Activated naive CD8-positive, alpha-beta T cell treated with anti-CD3 and anti-CD28 coated beads for 36 hours (primary cell): ENCODE measurements at places on chromosomes 1 and 21.

DNA sequence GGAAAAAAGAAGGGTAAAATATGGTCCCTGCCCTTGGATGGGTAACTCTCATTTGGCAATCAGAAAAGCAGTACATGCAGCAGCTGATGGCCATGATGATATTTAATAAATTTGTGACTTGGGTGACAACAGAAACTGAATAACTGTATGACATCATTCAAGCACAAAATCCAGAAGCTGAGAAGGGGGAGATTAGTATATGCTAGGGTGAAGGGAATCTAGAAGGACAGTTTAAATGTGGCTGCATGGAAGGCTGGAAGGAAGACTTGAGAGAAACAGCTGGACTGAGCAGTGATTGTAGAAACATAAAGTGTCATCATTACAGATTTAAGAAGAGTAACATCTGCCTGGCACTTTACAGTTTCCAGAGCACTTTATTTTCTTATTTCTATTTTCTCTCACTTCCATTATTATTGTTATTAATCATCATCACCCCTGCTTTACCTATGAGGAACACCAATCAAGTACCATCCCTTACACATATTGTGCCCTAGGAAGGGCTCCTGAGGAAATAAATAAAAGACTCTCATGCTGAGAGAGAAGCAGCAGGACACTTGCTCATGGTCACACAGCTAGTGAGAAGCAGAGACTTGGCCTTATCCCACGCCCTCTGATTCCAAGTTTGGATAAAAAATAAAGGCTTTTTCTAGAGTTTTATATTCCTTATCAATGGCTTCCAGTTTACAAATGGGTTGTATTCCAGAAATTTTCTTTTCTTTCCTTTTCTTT is 207.2 kb downstream of the PBX1 start:
- no peaks in the 10 kb centered on the region for H3K36me3 ChIP-seq
- no peak overlapping the region for H3K4me3 ChIP-seq
- H3K27ac ChIP-seq: no peak overlapping the region
- no peaks in the 10 kb centered on the region for H3K27me3 ChIP-seq
- DNase-seq: no peak

GRCh38 chr1:21118167-21118566 is 58.5 kb downstream of the EIF4G3 start:
- H3K36me3 ChIP-seq: peaks cover 13% of the 10 kb centered on the region
- H3K4me3 ChIP-seq: no peak overlapping the region
- DNase-seq: no peak
- H3K27me3 ChIP-seq: no peaks in the 10 kb centered on the region

DNA sequence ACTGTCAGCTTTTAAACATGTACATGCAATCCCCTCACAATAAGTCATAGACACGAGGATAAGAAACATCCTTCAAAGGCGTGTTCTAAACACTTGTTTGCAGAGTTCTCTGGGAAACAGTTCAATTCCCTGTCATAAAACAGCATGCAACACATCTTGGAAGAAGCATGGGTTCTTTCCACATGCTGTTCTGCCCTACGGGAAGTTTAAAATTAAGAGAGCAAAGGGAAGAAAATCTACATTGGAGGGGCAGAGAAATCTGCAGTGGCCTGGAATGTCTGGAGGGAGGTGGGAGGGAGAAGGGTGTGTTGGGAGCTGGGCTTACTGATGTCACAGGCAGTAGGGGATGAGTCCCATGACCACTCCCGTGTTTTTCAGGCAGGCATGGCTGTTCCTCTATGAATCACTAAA is 98.3 kb upstream of the SLC2A1 start:
- H3K4me1 ChIP-seq: peaks cover 20% of the 10 kb centered on the region
- no peak for DNase-seq

DNA sequence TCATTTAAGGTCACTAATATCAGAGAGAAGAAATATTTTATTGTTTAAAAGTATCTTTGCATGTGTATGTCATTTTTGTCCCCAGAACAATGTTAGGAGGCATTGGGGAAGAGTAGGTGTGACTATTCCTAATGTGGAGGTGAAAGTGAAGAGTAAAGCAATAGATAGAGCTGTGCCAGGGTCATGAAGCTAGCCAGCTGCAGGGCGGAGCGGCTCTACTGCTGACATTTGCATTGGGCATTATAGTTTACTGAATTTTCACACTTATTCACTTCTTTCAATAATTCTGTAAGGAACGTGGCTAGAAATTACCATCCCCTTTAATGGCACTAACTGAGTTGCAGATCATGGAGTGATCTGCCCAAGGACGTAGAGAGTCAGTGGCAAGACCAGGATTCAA is 35.3 kb downstream of the KCNA2 start:
- H3K4me1 ChIP-seq: no peaks in the 10 kb centered on the region
- no peak for DNase-seq
- H3K4me3 ChIP-seq: no peak overlapping the region
- H3K27me3 ChIP-seq: peaks cover 30% of the 10 kb centered on the region
- H3K36me3 ChIP-seq: no peaks in the 10 kb centered on the region

DNA sequence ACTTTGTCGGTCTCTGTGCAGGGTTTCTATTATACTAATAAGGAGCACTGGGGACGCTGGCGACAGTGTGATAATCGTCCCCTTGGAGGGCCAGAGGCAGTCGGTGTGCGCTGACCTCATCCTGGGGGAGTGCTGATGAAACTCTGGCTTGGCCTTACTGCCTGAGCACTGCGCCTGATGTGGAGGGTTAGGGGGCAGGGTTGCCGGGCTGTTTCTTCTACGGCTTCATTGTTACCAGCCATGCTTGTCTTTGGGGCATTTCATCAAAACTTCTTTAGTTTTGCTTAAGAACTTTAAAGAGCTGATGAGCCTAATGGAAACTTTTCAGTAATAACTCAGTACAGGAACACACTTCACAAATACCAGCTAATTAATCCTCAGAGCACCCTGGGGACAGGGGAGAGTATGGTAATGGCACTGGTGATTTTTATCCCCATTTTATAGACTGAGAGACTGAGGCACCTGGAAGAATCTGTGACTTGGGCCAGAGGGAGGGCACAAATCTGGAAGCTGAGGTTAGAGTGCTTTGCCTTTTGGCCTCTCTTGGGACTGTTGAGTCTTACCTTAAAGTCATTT is 81.8 kb downstream of the PEX14 start:
- no peaks in the 10 kb centered on the region for H3K36me3 ChIP-seq
- peaks cover 5% of the 10 kb centered on the region for H3K4me1 ChIP-seq
- H3K4me3 ChIP-seq: no peak overlapping the region
- DNase-seq: no peak
- no peak overlapping the region for H3K27ac ChIP-seq
- no peaks in the 10 kb centered on the region for H3K27me3 ChIP-seq

DNA sequence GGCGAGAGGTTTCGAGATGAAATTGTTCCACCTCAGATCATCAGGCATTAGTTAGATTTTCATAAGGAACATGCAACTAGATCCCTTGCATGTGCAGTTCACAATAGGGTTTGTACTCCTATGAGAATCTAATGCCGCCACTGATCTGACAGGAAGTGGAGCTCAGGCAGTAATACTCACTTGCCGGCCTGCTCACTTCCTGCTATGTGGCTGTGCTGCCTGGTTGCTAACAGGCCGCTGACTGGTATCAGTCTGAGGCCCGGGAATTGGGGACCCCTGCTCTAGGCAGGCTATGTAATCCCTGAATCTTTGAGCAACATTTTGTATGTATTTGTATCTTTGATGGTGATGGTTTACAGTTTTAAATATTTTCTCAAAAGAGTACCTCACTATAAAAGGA is 32.5 kb downstream of the XKR8 start:
- DNase-seq: peak; percentile 36
- no peak overlapping the region for H3K4me3 ChIP-seq
- H3K4me1 ChIP-seq: peaks cover 31% of the 10 kb centered on the region
- H3K27ac ChIP-seq: peak overlapping the region; percentile 74

- H3K27me3 ChIP-seq: no peaks in the 10 kb centered on the region
- no peak overlapping the region for H3K27ac ChIP-seq
- no peak for DNase-seq
- no peak overlapping the region for H3K4me3 ChIP-seq
Measured at GRCh38 chr1:171790318-171790717, 8.9 kb downstream of the METTL13 start.

DNA sequence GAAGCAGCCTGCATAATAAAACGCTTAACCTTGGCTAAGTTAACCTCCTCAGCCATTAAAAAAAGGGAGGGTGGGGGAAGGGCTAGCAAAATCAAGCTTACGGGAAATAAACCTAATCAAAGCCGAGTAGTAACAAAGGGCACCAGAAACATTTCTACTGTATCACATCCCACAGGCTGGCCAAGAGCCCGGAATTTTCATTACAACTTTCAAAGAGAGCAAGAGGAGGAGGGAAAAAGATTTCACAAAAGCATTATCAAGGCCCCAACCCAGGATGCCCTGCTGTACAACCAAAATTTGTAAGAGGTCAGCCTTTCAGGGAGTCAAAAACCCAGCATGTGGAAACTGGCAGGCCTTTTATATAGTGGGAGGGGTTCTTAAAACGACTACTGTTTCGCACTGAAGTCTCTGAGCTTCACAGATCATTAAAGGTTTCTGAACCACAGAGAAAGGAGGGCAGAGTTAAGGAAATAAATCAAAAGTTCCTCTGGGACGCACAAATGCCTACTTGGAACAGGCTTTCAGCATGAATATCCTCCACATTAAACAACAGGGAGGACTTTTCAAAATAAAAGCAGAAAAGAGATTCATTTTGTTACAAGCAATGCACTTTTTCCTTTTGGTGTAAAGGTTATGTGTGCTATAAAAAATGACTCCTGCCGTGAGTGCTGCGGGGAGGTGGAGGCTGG is 90.4 kb downstream of the SLC45A1 start:
- no peak overlapping the region for H3K27ac ChIP-seq
- H3K27me3 ChIP-seq: no peaks in the 10 kb centered on the region
- peaks cover 31% of the 10 kb centered on the region for H3K36me3 ChIP-seq
- H3K4me3 ChIP-seq: no peak overlapping the region
- peaks cover 52% of the 10 kb centered on the region for H3K4me1 ChIP-seq
- DNase-seq: no peak
